Activated CD8-positive, alpha-beta T cell treated with anti-CD3 and anti-CD28 coated beads for 36 hours (primary cell): ENCODE measurements at places on chromosomes 4 and X.
A peak's percentile ranks its signal among the peaks of the same experiment; 100 is the strongest.

GRCh38 chrX:31872007-31872406 is 800.2 kb upstream of the FTHL17 start:
- DNase-seq = no peak

DNA sequence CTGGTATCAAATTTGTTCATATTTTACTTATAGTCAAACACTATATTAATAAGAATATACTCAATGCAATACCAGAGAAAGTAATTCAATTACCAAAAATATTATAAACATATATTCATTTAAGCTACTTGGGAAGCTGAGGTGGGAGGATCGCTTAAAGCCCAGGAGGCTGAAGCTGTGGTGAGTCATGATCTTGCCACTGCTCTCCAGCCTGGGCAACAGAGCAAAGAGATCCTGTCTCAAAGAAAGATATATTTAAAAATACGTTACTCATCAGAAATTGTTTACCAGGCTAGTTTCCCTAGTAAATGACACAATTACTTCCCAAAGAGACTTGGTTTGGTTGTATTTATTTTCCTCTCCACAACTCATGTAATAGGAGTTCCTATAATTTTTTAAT is 433.6 kb downstream of the GASK1B start:
- DNase-seq = no peak

DNA sequence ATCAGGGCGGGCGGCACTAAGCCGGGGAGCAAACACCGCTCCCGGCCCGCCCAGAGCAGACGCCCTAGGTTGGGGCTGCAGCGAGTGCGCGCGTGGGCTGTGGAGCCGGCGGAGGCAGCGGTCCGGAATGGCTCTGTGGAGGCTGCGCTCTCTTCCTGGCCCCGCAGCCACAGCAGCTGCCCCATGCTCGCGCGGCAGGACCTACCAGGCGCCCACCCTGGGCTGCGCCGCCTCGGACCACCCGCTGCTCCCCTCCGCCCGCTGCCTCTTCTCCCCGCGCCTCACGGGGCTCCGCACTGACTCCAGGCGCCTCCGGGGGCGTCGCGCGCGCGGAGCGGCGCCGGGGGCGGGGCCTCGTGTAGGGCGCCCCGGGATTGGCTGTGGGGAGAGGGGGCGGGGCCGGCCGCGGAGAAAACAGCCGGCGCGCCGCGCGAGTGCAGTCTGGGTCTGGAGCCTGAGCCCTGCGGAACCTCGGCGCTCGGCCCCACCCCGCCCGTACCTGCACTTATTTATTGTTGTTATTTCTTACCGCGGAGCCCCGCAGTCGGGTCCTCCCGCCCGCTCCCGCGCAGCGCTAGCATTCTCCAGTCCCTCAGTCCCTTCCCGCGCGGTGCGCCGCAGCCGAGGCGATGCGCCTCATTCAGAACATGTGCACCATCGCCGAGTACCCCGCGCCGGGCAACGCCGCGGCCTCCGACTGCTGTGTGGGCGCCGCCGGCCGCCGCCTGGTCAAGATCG is at the start of gene RASL11B:
TSS of gene RASL11B (plus strand) at position 439 of the 738 bp plus-strand sequence. CDS start at position 630, 191 bp downstream.
- peak; percentile 84 for DNase-seq

- no peak for DNase-seq
Measured at GRCh38 chrX:134551376-134552048, 91.5 kb downstream of the HPRT1 start.

DNA sequence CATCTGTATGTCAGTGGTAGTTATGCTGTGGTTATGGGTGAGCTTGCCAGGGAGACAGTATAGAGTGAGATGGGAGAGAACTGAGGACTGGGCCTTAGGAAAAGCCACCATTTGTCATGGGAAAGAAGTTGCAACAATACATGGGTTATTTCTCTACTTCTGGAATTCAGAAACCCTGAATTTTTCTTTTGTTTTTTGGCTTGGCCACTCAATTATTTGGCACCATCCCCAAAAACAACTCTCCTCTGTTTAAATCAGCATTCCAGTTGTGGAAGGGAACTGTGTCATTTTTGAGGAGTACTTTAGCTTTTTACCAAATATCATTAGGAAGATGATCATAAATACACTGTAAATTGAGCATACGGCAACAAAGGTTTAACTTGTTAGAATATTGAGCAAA is 41.1 kb upstream of the ACSL4 start:
- DNase-seq = no peak

GRCh38 chrX:97471071-97471470 is 587.4 kb downstream of the RPA4 start:
- peak; percentile 4 for DNase-seq

- DNase-seq = peak; percentile 77
Measured at GRCh38 chrX:154443992-154444754, at the start of gene FAM50A. FAM50A (plus strand) TSS chrX:154444141; CDS start chrX:154444236, 95 bp downstream.

GRCh38 chrX:129642641-129643040 is 12.1 kb downstream of the APLN start:
- no peak for DNase-seq

- DNase-seq = no peak
Measured at GRCh38 chrX:115399306-115399705, 109.8 kb downstream of the LUZP4 start.

DNA sequence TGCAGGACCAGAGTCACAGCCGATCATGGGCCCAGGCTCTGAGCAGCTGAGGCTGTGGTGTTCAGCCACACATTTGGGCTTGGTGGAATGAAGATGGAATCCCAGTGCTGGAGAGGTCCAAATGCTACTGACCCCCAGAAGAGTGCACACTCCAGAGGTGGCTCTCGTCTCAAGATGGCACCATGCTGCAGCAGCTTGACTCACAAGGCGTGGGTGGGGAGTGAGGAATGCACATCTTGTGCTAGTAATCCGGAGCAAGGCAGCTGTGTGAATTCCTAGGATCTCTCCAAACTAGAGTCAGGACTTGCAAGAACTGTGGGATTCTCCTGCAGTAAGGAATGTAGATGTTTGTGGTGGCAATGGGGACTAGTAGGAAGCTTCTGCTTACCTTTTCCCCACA is 28.7 kb downstream of the RAB28 start:
- DNase-seq = no peak

DNA sequence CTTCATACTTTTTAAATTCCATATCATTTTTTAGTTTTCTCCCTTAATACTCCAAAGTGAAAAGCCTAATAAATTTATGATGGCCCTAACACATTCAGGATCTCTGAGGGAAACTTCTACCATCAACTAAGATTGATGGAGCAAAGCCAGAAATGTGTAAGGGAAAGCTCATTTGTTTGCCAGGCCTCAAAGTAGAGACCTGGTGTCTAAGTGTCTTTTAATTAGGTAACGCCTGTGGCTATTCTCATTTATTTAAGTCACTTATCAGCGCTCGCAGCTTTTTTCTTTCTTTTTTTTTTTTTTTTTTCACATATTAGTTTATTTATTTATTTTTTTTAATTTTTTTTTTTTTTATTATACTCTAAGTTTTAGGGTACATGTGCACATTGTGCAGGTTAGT is 242.4 kb downstream of the TMA16 start:
- no peak for DNase-seq

GRCh38 chr4:104592183-104592582 is 97.5 kb upstream of the CXXC4 start:
- DNase-seq = no peak

DNA sequence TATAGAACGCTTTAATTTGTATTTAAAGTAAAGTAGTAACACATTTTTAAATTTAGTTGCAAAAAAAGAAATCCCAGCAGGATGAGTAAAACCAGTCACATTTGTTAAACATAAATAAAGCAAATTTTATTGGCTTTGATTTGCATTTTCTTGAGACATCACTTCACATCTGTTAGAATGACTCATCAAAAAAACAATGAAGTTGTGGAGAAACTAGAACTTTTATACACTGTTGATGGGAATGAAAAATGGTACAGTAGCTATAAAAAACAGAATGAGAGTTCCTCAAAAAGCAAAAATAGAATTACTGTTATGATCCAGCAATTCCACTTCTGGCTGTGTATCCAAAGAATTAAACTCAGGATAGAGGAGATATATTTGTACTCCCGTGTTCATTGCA is 454.0 kb upstream of the KLHL4 start:
- DNase-seq = no peak

- no peak for DNase-seq
Measured at GRCh38 chr4:47715716-47716416, 122.0 kb downstream of the CORIN start.

- DNase-seq = peak; percentile 51
Measured at GRCh38 chrX:154750301-154751202, at the start of gene GAB3. GAB3 (minus strand) TSS chrX:154751077; CDS start chrX:154751025, 52 bp downstream.

DNA sequence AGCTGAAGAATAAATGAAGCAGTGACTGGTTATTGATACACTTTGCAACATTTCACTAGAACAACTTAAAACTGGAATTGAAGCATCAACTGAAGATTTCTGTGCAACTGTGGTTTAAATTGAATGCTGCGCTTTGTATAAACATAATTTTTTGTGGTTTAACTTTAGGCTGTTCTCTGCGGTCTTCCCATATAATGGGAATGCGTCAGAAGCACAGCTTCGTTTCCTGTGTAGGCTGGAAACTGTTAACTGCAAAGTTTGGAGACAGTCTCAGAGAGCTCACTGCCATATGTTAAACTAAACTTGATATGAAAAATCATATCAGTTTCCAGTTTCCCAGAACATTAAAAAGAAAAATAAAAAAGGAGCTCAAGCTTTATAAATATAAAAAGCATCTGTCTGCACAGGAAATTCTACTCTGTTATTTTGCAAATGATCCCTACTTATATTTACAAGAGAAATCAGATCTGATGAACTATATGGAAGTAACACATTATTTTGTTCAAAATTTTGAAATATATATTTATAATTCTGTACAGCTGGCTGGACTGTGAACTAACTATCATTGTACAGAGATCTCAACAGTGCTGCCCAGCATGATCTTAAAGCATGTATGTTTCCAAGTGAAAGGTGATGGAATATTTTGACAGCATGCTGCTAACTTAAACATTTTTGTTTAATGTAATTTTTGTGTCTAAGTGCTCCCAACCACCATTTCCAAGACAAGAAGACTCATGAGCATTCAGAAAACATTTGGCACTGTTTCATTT is 139.9 kb downstream of the NDST3 start:
- no peak for DNase-seq

DNA sequence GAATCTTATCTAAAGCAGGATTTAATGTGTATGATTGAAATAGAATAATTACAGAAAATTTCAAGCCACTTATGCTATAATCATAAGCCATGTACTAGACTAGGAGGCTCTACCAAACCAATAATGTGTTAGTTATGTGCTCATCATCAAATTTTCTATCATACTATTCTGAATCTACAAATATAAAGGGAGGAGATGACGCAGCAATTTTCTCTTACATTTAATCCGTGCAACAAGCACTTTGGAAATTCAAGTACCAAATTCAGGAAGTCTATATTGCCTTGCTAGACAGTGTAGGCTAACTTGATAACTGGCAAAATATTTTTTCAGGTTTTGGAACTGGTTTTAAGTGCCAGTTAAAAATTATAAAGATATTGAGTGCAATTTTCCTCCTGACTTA is 283.5 kb downstream of the C4orf33 start:
- DNase-seq = no peak

- DNase-seq = no peak
Measured at GRCh38 chr4:76523593-76523992, 88.6 kb downstream of the SHROOM3 start.

- DNase-seq = no peak
Measured at GRCh38 chrX:29487714-29488113, 727.6 kb upstream of the MAGEB2 start.

- DNase-seq = no peak
Measured at GRCh38 chr4:107392951-107393350, 327.1 kb downstream of the PAPSS1 start.

DNA sequence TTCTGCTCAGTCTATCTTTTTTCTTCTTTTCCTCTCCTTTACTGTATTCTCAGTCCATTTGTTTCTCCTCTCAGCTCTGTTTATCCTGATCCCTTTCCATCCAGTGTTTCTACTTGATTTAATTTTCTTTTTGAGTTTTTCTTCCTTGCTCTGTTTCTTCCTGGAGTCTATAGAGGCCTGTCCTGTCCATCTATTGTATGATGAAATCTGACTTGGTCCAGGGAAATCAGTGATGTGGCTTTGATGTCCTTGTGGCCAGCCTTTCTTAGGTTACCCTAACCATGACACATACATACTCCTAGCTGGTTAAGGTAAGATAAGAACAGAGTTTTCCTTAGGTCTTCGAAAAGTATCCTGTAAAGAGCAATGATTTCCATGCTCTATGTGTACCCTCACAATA is 89.3 kb upstream of the LNX1 start:
- no peak for DNase-seq

- DNase-seq = no peak
Measured at GRCh38 chrX:20362268-20363267, 95.9 kb upstream of the RPS6KA3 start.

- DNase-seq = no peak
Measured at GRCh38 chrX:49177873-49178480, 6.3 kb downstream of the PLP2 start.

- DNase-seq = no peak
Measured at GRCh38 chr4:102593147-102593546, 92.0 kb downstream of the NFKB1 start.

GRCh38 chr4:5452156-5452555 is 256.2 kb downstream of the EVC2 start:
- no peak for DNase-seq

DNA sequence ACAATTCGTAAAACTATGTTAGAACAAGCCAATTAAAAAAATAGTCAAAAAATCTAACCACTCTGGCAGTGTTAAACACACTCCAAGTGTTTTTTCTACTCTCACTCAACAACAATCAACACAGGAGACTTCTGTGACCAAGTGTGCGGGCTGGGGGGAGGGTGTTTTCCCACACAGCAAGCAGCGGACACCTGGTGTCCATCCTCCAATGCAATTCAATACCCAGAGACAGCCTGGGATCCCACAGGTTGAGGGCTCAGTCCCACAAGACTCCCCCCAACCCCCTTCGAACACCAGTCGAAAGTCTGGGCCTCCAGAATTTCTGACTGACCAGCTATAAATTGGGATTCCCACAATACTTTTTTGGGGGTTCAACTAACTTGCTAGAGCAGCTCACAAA is 8.3 kb upstream of the PIM2 start:
- DNase-seq = no peak

GRCh38 chr4:174119830-174120229 is 163.6 kb downstream of the FBXO8 start:
- no peak for DNase-seq

GRCh38 chr4:119598521-119598920 is 30.1 kb downstream of the PDE5A start:
- no peak for DNase-seq
